ENCODE measurements at places on chromosomes 3 and 15. TPM values are rescaled to one million over a fixed set of nuclear protein-coding genes. Genes with fewer than 3 reads are reported as not detected.
A peak's percentile ranks its signal among the peaks of the same experiment; 100 is the strongest.

Gene LYZL4
- not detected for total RNA-seq

Gene GPR176
- 1.7 TPM for total RNA-seq

Gene FBXO40
- total RNA-seq, result 0.23 TPM

DNA sequence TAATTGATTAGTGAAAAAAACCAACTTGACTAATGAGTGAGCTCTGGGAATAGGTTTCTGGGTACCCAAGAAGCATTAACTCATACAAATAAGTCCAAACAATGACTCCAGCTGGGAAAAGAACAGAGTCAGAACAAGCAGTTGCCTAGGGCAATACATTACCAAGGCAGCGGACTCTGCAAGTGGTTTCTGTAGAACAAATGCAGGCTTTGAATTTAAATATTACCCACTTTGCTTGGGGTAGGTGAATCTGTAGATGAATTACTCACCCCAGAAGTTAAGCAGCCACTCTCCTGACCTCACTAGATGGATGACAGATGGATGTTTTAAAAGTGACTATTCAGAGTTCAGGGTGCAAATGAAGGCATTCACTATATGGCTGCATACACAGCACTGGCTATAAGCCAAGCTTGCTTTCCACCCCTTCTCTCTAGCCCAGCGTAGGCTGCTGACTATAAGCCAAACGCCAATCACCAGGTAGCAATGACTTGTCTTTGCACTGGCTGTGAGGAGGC, 73.1 kb upstream of the BHLHE40 start:
- no peak for DNase-seq

DNA sequence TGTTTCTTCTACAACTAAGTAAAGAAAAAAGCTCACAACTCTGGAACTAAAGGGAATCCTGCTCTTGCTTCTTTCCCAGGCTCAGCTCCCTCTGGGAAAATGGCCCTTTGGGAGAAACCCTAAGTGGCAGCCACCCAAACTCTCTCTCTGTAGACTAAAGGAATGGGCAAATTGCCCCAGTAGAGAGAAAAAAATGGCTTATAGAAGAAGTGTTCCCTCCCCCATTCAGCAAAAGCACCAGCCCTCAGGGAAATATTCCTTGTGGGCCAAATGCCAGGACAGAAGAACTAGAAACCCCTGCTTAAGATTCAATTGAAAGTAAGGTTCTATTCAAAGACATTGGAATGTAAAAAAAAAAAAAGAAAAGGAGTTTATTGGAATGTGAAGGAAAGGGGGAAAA, 603.7 kb upstream of the ALCAM start:
- no peak for DNase-seq

- no peak for DNase-seq
Observed at GRCh38 chr3:70112751-70113150, 113.2 kb downstream of the SAMMSON start.

DNA sequence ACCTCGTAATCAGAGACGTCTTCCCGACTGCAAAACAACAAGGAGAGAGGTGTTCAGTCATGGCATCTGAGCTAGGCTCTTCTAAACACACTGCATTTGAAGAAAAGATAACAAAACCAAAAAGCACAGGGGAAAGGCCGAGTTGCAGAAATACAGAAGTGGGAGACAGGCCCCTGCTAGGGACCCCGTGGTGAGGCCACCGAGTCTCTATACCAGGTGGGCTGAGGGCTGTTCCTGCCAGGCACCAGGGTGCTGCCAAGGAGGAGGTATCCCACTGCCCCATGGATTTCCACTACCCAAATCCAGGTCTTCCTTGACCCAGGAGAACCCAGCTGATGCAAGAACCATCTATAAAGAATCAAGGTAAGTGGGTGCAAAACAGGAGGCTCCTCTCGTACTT, 31.1 kb downstream of the RAB6B start:
- no peak for DNase-seq

- DNase-seq, result no peak
Observed at GRCh38 chr15:29535952-29536351, 266.3 kb upstream of the NSMCE3 start.

DNA sequence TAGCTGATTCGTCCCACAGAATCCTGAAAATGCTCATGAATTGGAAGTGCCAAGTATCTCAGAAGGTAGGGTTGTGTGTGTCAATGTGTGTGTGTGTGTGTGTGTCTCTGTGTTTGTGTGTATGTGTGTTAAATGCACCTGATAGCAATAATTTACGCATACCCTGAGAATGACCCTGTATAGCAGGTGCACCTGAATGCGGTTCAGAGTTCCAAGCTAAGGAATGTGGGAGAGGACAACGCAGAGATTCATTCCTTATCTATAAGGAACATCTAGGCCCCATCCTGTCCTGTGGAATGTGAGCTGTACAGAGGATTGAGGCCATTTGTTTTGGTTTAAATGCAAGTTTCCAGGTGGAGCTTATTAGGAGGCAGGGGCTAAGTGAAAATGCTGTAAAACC, 49.1 kb upstream of the NEDD4 start:
- no peak for DNase-seq

GRCh38 chr15:91712286-91712685, 141.2 kb upstream of the SLCO3A1 start:
- no peak for DNase-seq

- DNase-seq, result no peak
Observed at GRCh38 chr3:94004301-94004910, 24.0 kb downstream of the STX19 start.

GRCh38 chr15:84878504-84878903, 6.0 kb upstream of the SLC28A1 start:
- DNase-seq, result peak; percentile 71

DNA sequence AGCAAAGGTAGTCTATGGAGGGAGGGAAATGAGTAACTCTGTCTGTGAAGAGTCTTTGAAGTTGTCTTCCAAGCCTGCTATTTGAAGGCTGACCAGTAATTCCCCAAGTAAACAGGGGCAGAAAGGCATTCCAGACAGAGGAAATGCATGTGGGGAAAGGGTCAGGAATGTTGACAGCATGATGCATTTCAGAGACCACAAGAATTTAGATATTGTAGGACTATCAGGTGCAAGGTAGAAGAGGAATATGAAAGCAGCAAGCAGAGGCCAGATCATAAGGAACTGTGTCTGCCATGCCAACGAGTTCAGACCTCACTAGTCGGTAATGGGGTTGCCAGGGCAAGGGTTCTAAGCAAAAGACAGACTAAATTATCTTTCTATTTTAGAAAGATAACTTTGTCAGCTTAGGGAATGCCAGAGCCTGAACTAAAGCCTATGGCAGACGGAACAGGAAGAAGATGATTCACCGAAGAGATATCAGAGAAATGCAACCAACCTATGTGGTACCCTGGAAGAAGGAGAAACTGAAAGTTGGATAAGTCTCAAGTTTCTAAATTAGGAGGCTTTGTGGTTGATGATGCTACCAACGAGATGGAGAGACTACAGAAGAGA, 327.0 kb upstream of the RORA start:
- no peak for DNase-seq

- no peak for DNase-seq
Observed at GRCh38 chr3:37712918-37713817, 148.5 kb upstream of the CTDSPL start.

Data from ureter (tissue), 1 donor.